ENCODE measurements at places on chromosomes 4 and X.

GRCh38 chr4:172751550-172751949 lies 417.1 kb upstream of the GALNT7 start:
- DNase-seq = no peak

GRCh38 chr4:181173046-181173445 lies 1070.2 kb upstream of the TENM3 start:
- no peak for DNase-seq

DNA sequence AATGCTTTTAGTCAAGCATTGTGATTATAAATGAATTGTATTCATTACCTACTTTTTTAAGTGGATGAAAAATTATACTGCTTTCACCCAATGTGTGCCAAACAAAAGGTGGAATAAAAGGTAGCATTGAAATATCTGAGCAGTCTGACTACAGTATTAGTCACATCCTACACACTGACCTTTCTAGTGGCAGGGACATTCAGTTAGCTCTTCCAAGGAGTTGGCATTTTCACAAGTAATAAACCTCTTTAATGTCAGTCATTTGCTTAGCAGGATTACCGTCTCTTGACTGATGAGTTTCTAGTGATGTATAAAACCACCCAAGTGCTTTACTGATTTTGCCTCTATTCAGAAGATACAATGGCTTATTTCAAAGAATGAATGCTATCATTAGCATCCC lies 687.9 kb downstream of the ARAP2 start:
- no peak for DNase-seq

DNA sequence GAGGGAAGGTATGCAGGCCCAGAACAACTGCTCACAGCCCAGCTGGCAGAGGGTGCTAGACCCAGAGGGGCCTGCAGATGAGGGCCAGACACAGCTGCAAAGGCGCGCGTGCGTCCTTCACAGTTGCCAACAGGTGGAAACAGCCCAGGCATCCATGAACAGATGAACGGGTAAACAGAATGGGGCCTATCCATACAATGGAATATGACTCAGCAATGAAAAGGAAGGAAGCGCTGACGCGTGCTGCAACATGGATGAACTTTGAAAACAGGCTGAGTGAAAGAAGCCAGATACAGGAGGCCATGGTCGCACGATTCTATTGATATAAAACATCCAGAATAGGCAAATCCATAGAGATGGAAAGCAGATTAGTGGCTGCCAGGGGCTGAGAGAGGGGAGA lies 83.1 kb upstream of the DDX3X start:
- DNase-seq = no peak

DNA sequence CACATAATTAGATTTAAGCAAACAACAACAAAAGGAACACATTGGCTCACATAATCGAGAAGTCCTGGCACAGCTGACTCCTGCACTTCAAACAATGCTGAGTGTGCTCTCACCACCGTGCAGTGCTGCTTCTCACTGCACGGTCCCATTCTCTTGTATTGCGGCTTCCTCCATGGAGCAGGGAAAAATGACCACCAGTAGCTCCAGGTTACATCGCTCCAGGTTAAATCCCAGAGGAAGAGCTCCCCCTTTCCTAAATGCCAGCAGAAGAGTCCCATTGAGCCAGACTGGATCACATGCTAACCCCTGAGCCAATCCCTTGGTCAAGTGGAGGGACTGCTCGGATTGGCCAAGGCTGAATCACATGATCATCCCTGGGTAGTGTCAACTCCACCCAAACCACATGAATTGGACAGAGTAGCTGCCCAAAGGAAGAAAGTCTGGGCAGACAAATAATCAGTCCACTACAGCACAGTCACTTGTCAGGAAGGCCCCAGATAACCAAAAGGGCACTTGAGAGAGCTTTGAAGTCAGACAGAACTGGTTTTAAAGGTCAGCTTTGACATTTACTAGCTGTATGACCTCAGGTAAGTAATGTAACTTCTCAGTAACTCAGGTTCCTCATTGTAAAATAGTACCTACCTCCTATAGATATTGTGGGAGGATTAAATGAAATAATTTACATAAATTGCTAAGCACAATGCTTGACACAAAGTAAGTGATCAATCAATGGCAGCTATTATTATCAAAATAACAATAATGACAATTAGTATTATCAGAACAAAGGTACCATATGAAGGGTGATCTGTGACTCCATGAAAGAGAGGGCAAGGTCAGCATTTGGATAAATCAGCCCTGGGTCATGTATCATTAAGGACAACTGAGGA lies 14.3 kb downstream of the TEC start:
- no peak for DNase-seq

GRCh38 chrX:52574416-52575275 lies 57.8 kb upstream of the XAGE1B start:
- no peak for DNase-seq

- no peak for DNase-seq
Observed at GRCh38 chr4:183445097-183445428, 627 bp downstream of the CDKN2AIP start.

- no peak for DNase-seq
Observed at GRCh38 chrX:46757593-46757992, 1.3 kb downstream of the SLC9A7 start.

- no peak for DNase-seq
Observed at GRCh38 chr4:185257694-185258093, 48.3 kb downstream of the SNX25 start.

- no peak for DNase-seq
Observed at GRCh38 chrX:137749246-137749645, 183.3 kb downstream of the ZIC3 start.

- DNase-seq = no peak
Observed at GRCh38 chr4:40523581-40523980, 106.1 kb downstream of the RBM47 start.

DNA sequence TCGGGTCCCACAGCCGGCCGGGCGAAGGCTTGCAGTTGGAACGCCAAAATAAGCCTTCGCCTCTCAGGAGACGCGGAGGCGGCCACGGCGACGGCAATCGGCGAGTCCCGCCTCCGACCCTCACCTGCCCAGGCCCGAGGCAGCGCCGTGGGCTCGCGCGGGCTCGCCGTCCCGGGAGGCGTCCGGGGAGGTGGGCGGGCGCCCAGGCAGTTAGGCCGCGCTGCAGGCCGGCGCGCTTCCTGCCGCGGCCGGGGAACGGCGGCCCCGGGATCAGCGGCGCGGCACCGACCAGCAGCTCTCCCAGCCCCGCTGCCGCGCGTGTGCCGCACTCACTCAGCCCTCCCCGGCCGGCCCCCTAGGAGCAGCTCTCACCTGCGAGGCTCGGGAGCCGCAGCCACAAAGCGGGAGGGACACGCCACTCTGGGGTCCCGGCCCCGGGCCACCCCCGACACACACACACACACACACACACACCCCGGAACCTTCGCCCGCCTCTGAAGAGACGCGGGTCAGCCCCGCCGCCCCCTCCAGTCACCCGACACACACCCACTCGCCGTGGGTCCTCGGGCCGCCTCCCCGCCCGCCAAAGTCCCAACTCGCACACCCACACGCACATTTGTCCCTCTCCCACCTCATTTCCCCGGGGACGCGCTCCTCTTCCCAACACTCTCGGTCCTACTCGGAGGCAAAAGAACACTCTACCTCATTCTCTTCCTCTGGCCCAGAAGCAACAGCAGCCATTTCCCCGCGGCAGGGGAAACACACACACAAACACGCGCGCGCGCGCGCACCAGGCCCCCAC lies at the start of gene CNOT6L:
Gene CNOT6L (minus strand): TSS at position 767 of the 802 bp plus-strand sequence. CDS start 60 bp downstream, at position 707.
- DNase-seq = peak; percentile 15

DNA sequence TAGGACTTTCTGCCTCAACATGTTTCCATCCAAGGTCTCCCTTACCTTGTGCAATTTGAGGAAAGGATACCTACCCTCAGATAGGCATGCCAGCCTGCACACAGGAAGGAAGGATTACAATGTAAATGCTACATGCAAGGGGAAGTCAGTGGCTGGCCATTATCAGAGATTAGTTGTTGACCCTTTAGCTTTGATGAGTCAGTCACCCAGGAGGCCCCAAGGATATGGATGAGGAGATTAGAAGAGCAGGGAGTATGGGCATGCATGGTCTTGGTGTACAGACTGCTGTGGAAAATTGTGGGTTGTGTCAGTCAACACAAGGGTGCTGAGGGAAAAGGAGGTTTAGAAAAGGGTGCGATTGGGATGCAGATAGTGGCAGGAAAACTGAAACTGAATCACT lies 92.0 kb downstream of the GUCY2F start:
- no peak for DNase-seq

DNA sequence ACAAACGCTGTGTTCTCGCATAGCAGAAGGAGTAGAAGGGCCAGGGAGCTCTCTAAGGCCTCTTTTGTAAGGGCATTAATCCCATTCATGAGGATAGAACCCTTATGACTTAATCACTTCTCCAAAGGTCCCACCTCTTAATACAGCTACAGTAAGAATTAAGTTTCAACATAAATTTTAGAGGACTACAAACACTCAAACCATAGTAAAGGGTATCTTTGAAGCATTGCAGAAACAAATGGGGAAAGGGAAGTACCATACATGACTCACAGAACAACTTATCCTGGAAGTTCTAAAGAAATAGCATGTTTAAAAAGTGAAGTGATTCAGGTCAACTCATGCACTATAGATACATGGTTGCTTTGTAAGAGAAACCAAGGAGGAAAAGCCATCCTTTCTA lies 680.8 kb downstream of the RPA4 start:
- DNase-seq = no peak

- no peak for DNase-seq
Observed at GRCh38 chr4:27248829-27249228, 388.2 kb downstream of the STIM2 start.

- DNase-seq = no peak
Observed at GRCh38 chrX:104668550-104668949, 102.6 kb downstream of the IL1RAPL2 start.

DNA sequence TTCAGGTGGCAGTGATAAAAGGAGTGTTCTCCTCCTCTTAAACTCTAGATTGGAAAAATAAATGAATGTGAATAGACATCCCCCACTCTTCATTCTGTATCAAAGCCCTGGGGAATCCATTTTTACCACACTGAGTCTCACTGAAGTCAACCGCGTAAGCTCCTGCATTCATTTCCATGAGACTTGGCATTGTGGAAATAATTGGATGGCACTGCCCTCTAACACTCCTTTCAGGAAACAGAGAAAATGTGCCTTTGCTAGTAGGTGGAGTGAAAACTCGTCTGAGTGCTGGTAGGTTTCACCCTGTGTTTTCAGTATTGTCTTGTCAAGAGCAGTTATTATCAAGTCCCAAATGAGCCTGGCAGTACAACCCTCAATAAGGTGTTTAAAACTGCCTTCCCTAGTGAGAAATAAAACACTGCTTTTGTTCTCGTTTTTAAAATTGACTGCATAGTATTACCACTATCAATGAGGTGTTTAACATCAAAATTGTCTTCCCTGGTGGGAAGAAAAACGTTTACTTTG lies 9.7 kb upstream of the CDKN2AIP start:
- DNase-seq = no peak

GRCh38 chr4:102163404-102164140 lies 181.7 kb downstream of the SLC39A8 start:
- DNase-seq = no peak

DNA sequence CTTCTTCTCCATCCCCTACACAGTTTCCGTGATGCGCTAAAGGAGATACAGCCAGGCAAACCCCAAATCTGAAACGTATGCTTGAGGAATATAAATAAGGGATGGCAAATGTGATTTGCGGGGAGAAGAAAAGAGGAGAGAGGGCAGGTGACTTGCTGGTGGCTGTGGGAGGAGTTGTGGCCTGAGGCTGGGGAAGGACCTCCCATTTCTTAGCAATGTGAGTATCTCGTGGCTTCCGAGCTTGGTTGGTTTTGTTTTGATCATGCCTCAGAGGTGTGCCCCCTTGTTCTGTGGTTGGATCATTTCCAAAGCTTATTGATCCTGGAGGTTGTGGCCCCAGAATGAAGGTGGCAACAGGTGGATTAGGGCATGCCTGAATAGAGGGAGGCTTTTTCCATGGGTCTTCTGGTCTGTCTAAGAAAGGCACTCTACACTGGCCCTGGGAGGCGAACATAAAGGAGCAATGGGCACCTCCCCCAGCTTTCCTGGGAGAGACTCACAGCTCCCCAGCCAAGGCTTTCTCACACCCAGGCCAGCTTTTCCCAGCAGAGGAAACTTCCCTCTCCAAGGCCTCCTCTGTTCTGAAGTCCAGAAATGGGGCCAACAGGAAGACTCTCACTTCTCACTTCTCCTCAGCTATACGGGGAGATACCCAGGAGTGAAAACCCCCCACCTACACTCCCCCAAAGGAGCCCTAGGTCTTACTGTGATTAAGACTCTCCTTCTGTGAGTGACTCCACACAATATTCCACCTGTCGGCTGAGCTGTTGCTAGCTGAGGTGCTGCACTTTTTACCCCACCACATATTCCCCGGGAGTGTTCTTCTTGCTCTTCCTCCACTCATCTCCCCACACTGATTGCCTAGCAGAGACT lies 40.0 kb downstream of the C4orf51 start:
- DNase-seq = no peak

DNA sequence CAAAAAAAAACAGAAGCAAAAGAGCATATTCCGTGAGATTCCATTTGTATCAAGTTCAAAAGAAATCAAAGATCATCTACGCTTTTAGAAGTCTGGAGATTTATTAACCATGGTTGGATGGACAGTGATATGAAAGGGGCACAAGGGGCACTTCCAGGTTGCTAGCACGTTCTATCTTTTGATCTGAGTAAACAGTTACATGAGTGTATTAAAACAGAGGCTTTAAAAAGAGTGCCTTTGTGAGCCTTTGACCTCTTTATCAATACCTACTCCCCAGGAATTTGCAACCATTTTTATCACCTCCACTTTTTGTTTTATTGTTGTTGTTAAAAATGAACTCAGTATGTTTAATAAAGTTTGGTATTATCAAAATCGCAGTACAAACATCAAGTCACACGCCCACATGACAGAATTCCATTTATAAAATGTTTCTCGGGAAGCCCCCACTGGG lies 72.4 kb upstream of the UCP1 start:
- no peak for DNase-seq

- no peak for DNase-seq
Observed at GRCh38 chr4:40255393-40256281, 58.8 kb downstream of the RHOH start.

DNA sequence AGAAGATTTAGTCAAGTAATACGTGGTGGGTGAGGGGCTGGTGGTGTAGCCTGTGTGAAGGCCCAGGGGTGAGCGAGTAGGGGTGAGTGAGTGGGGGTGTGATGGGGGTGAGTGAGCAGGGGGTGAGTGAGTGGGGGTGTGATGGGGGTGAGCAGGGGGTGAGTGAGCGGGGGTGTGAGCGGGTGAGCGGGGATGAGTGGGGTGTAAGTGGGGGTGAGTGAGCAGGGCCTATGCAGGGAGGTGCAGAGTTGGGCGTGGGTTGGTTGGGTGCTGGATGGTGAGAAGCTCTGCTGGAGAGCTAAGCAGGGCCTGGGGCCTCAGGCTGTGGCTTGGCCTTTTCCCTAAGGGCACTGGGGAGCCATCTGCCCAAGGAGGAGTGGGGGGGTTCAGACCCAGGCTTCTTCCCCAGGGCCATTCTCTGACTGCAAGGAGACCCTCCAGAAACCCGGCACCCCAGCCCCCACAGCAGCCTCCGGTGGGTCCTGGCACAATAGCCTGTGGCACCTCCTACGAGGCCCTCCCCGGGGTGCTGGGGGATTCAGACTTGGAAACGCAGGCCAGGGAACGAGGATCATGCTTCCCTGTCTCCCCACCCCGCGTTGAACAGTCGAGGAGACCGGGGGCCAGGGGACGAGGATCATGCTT lies 30.4 kb downstream of the SH3TC1 start:
- DNase-seq = no peak
